ENCODE measurements at places on chromosomes 3 and 15.

GRCh38 chr3:123508178-123508577 is 59.3 kb upstream of the ADCY5 start:
- no peak for DNase-seq

GRCh38 chr15:65323071-65323511 is 18.6 kb downstream of the RNU5B-1 start:
- no peak for DNase-seq

GRCh38 chr3:33868309-33868708 is 69.9 kb downstream of the PDCD6IP start:
- DNase-seq, result no peak

- no peak for DNase-seq
Observed at GRCh38 chr3:114727373-114727772, 419.7 kb downstream of the ZBTB20 start.

GRCh38 chr15:32029862-32030781 is at the start of gene CHRNA7:
CHRNA7 (plus strand) TSS chr15:32030515; CDS start chr15:32030595, 80 bp downstream.
- no peak for DNase-seq

GRCh38 chr3:124631727-124632126 is 98.5 kb upstream of the UMPS start:
- no peak for DNase-seq

DNA sequence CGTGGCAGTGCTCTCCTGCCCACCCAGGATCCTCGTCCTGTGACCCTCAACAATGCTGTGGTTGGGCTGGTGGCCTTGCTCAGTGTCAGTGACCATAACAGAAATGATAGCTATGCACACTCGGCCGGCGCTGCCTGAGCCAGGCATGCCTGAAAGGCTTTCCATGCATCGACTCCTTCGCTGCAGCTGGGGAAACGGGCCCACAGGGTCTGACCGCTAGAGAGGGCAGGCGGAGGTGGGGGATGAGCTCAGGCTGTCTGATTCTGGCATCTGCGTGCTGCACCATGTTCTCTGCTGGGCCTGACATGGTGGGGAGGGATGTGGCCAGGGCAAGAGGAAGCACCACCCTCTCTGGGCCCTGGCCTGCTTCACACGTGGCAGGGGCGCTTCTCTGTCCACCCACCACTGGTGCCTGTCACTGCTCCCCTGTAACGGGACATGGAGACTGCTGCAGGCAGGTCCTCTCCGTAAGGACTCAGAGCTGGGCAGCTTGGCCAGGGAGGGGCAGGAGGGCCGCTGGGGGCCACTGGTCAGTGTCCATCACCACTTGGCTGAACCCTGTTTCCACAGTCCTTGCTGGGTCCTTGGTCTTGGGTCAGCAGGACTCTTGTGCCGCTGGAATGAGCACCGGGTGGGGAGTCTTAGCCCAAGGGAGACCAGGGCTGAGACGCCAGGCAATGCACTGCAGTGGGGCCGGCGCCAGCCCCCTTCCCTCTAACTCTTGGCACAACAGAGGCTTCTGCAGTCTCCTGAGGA is 64.1 kb upstream of the RPL32 start:
- DNase-seq, result no peak

GRCh38 chr3:80445053-80445452 is 677.3 kb upstream of the ROBO1 start:
- no peak for DNase-seq

- DNase-seq, result no peak
Observed at GRCh38 chr15:47717036-47717612, at the start of gene SEMA6D. SEMA6D (plus strand) TSS chr15:47717505; CDS start chr15:47759799, 42,294 bp downstream.

DNA sequence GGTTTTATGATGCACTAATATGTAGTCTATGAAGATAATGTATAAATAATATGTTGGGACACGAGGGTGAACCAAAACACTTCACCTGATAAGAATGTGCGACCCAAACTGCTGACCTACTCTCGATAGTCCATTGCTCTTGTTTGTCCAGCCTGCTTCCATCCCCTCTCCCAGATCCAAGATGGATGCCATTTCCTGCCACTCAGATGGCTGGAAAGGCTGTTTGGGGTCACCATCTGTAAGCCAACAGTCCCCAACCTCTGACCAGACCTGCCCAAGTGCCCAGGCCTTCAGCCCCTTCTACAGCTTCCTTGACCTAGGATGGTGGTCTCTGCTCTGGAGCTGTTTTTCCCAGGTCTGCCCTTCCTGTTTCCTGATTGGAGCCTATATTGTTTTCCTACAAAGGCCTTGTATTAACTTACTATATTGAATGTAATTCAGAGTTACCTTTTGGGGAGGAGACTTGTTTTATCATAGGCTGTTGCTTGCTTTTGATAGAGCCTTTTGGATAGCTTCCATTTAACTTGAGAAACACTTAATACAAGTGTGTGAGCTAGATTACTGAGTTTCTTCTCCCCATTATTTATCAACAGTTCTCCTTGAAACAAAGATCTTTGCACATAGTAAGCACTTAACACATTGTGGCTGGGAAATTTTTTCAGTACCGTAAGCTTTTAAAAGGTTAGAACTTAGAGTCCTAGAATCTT is 5.0 kb upstream of the PAQR9 start:
- no peak for DNase-seq

GRCh38 chr3:33578325-33579177 is 138.3 kb upstream of the UBP1 start:
- DNase-seq, result no peak

All from activated T-helper 9 cell treated with anti-CD3 and anti-CD28 coated beads, Interleukin-2, amount 50 U/mL, for 16 hours (primary cell).